ENCODE measurements at places on chromosomes 16 and 17. TPM values are rescaled to one million over a fixed set of nuclear protein-coding genes. Genes with fewer than 3 reads are reported as not detected.

CDH11 gene
- total RNA-seq = 12.8 TPM

CNTNAP1 gene
- total RNA-seq = 7.2 TPM

TBC1D3B gene
- 3.9 TPM for total RNA-seq

ARHGAP44 gene
- 10.8 TPM for total RNA-seq

TOP2A gene
- 0.47 TPM for total RNA-seq

TNFRSF13B gene
- total RNA-seq = not detected

ERN2 gene
- total RNA-seq = 0.34 TPM

NOTUM gene
- total RNA-seq = not detected

KRT14 gene
- 0.41 TPM for total RNA-seq

SLC6A2 gene
- not detected for total RNA-seq

KRT25 gene
- total RNA-seq = not detected

C1QTNF8 gene
- total RNA-seq = not detected

TAOK1 gene
- 59.1 TPM for total RNA-seq

CHRNB1 gene
- 12.4 TPM for total RNA-seq

MRPL12 gene
- 133 TPM for total RNA-seq

ZG16 gene
- not detected for total RNA-seq

KRT27 gene
- not detected for total RNA-seq

COPRS gene
- total RNA-seq = 51.7 TPM

Data from left cardiac atrium (tissue), 4 donors.